Peyer's patch (tissue), 4 donors: ENCODE measurements at places on chromosomes 2 and 18. TPM values are rescaled to one million over a fixed set of nuclear protein-coding genes. Genes with fewer than 3 reads are reported as not detected.

Gene ALK
- 0.88 TPM for total RNA-seq

Gene ARHGAP28
- 1.0 TPM for total RNA-seq

Gene ACVR1C
- 4.2 TPM for total RNA-seq

Gene NEU2
- total RNA-seq = not detected

Gene CCL20
- total RNA-seq = 14.0 TPM

Gene LYPD6B
- not detected for total RNA-seq

Gene WNT6
- total RNA-seq = not detected

Gene AGXT
- total RNA-seq = 1.5 TPM

DNA sequence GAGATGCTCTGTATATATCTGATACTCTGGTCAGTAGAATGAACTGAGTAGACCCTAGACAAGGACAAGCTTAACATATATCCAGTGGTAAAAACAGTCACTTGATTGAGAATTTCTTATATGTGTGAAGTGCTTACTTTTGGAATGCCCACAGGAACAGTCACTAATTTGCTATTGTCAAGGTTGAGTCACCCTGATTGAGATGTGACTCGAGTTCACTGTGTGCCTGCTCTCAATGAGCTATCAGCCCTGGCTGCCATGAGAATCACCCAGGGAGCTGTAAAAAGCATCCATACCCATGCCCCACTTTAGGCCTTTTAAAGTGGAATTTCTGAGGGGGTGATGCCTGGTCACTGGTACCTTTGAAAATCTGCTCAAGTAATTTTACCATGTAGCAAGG, 283.7 kb downstream of the SUCLG1 start:
- no peak for DNase-seq

DNA sequence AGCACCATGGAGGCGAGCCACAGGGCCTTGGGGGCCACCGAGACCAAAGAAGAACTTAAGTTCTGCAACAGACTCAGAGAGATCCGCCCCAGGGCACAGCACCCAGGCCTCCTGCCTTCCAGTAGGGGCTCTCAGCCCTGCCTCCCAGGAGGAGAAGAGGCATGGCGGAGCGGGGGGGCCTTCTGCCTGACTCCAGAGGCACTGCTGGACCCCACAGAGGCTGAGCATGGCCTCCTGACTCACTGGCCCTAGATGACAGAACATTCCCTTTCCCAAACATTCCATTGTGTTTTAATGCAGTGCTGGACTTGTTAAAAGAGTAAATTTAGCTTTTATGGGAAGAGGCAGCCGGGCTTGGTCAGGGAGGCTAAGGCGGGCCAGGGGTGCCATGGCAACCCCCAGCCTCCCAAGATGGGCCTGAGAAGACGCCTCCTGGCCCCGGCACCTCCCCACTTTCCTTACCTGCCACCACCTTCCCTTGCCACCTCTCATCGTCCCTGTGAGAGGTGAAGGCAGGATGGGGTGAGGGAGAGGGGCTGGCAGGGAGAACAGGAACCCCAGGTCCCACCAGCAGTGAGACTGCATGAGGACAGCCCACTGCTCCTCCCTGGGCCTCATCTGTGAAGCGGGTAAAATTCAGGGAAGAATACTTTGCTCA, 65.4 kb downstream of the SMAD7 start:
- DNase-seq = no peak

DNA sequence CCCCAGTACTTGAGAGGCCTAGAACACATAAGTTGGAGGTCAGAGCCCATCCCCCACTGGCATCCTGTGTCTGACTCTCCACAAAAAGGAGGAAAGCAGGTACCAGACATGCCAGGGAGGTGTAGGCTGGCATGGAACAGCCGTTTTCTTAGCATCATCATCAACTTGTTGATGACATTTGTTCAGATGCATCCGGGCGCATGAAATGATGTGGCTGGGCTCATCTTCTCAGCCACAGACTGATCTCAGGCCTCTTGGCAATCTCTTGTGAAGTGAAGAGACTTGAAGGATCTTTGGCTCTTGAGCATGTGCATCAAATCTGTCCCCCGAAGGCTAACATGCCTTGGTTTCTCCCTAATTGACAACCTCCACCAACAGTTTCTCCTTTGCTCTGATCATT, 243.3 kb downstream of the TSN start:
- DNase-seq = no peak

DNA sequence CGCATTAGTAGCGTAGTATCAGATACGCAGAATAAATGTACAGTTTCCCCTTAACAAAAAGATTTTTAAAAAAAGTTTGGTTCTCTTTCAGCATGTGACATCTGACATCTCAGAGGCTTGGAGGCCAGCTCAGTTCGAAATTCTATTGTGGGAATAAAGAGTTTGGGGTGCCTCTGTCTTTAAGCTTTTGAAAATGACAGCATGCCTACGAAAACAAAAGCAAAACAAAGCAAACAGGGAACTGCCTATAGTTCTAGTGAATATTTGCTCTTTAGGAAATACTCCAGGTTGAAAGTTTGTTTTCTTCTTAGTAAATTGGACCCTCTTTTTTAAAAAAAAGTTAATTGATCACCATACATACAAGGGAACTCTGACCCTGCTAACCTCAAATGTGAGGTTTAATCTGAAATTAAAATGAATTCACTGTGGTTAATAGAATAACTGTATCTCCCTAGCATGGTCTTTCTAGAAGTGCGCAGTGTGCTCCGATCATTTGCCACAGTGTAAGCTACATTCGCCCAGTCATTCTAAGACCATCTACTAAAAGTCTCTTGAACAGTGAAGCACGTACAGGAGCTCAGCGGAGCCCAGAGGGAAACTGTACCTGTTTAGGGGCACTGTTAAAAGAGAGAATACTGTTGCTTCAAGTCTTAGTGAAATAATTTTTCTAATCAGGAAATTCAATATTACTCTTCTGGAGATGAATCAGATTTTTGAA, 347.0 kb upstream of the CDH2 start:
- no peak for DNase-seq

GRCh38 chr2:130850788-130851623, 14.3 kb downstream of the ARHGEF4 start:
- no peak for DNase-seq

DNA sequence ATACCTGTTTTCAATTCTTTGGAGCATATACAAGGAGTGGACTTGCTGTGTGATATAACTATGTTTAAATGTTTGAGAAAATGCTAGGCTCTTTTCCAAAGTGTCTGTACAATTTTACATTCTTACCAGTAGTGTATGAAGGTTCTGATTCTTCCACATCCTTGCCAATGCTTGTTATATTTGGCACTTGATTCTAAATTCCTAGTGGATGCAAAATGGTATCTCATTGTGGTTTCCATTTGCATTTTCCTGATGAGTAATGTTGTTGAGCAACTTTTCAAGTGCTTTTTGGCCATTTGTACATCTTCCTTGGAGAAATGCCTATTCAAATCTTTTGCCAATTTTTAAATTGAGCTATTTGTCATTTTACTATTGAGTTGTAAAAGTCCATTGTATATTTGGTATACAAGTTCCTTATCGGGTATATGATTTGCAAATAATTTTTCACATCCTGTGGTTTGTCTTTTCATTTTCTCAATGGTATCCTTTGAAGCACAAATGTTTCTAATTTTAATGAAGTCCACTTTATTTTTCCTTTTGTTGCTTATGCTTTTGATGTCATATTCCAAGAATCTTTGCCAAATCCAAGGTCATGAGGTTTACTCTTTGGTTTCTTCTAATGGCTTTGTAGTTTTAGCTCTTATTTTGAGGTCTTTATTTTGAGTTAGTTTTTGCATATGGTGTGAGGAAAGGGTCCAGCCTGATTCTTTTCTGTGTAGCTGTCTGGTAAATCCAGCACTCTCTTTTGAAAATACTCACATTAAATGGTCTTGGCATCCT, 33.2 kb upstream of the CWC22 start:
- no peak for DNase-seq

DNA sequence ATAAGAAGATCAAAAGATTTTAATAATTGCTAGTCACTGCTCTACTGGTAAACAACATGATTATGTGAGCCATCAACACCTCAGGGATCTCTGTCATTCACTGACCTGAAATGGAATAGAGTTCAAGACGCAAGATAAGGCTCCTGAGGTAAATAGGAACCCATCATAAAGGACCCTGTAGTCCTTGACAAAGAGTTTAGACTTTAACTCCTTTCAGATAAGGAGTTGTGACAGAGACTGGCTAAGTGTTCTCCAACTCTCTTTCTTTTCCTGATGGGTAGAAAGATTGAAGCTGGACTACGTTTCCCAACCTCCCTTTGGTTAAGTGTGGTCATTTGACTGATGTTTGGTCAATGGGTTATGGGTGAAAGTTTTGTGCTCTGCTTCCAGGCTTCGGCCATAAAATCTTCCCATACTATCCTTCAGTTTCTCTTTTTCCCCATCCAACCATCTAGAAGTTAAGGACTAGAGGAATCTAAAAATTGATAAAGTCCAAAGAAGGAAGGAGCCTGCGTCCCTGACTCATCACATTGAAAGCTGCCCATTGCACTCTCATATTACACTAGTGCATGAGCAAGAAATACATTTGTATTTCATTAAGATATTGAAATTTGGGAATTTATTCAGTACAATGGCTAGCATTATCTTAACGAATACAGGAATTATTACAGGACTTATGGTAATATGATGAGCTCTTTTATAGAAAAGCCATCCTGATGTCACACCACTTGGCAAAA, 293.7 kb upstream of the ACVR2A start:
- DNase-seq = no peak

DNA sequence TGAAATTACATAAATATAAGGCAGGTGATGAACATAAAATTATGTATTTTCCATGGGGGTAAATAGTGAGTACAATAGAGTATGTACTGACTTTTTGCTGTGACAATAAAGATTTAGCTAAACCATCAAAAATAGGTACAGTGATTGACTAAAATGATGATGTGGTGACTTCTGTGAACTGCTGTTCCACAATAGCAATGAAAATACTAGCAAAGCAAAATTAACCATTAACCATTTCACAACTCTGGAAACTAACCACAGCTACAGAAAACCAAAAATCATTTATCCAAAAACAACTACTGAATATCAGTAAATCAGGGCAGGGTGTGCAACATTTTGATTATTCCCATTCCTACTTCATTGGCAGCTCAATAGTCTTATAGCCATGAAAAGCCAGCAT, 161.4 kb upstream of the GYPC start:
- no peak for DNase-seq

DNA sequence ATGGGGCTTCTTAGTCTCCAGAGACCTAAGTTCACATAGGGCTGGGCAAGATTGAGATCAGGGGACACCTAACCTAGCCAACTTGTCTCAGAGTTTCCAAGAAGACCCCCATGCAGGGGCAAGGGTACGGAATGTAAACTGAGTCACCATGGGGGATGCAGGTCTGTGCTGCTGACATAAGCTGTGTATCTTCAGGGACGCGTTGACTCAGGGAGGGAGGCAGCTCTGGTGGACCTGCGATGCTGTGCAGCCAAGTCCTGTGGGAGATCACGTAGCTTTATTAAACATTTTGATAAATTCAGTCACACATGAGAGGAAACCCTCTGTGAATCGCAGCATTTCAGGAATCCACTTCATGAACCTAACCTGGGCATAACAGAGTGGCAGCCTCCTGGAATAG, 216.0 kb downstream of the ANKRD30B start:
- DNase-seq = no peak

GRCh38 chr18:74724186-74724585, 126.5 kb downstream of the ZNF407 start:
- no peak for DNase-seq

GRCh38 chr2:136331226-136331625, 213.3 kb upstream of the CXCR4 start:
- DNase-seq = no peak

DNA sequence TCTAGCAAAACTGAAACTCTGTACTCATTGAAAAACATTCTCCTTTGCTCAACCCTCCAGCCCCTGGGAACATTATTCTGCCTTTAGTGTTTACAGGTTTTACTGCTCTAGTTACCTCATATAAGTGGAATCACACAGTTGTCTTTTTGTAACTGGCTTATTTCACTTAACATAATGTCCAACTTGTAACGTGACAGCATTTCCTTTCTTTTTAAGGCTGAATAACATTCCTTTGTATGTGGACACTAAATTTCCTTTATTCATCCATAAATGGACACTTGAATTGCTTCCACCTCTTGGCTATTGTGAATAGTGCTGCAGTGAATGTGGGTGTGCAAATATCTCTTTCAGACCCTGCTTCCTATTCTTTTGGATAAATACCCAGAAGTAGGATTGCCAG, 144.9 kb downstream of the ACTR3 start:
- no peak for DNase-seq

- DNase-seq = no peak
Measured at GRCh38 chr18:23933407-23933806, 81.1 kb upstream of the TTC39C start.

- no peak for DNase-seq
Measured at GRCh38 chr18:63789327-63789726, 14.1 kb downstream of the SERPINB7 start.

GRCh38 chr2:227295806-227296205, 29.2 kb upstream of the MFF start:
- DNase-seq = no peak
